Activated CD4-positive, alpha-beta T cell treated with anti-CD3 and anti-CD28 coated beads for 4 hours (primary cell): ENCODE measurements at places on chromosomes 6 and 20.

- DNase-seq = peak; percentile 56
These were observed 28.4 kb downstream of the PAQR8 start for GRCh38 chr6:52390361-52390727.

- DNase-seq = peak; percentile 89
These were observed at the start of gene RBCK1 for GRCh38 chr20:407953-408842. TSS of gene RBCK1 (plus strand) at chr20:408299. CDS start at chr20:408758, 459 bp downstream.

- no peak for DNase-seq
These were observed 185.8 kb upstream of the TENT5A start for GRCh38 chr6:81938014-81938856.

DNA sequence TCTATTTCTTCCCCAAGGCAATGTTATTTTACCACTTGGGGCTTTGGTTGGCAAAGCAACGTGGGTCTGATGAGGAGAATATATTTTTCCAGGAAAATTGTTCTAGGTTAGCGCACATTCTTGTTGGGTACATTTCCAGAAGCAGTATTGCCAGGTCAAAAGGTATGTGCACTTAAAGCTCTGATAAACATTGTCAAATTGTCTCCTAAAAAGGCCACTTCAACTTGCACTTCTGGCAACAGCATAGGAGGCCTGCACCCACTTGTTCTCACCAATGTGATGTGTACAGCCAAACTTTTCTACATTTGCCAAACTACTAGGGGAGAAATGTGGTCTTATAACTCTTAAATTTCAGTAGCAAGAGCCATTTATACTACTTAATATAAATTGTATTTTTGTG lies 197.5 kb upstream of the COL21A1 start:
- DNase-seq = no peak

DNA sequence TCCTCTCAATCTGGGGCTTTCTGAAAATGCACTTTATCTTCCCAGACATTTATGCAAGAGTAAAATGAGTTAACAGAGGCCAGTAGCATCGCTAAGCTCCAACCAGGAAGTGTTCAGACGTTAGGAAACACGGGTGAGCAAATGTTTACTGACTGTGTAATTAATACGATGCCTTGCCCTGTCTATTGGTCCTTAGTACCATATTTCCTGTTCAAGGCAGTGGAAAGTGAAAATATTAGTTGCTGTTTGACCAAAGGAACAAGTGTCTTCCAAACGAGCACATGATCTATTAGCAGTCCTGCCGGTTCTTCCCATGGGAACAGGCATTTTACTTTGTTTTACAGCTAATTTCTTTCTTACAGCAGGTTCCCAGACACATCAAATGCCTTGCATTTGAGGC lies 311.1 kb upstream of the JAG1 start:
- no peak for DNase-seq

- DNase-seq = no peak
These were observed 197.3 kb downstream of the CLVS2 start for GRCh38 chr6:123193298-123193697.

GRCh38 chr20:9911519-9911918 lies 72.6 kb upstream of the PAK5 start:
- no peak for DNase-seq

DNA sequence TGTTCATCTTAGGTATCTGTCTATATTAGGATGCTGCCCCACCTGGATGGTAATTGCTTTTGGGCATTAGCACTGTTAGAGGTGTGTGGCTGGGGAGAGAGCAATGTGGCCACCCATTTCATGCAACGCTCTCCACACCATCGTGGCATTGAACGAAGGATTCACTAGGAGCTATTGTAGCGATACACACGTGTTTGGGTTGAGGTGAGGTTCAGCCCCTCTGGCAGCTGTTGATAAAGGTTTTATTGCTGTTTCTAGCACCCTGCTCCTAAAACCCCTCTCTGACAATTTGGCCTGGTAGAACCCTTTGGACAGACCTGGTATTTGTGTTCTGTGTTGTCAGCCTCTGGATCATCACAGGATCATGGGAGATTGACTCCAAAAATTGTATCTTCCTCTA lies 280.9 kb downstream of the PRL start:
- no peak for DNase-seq

DNA sequence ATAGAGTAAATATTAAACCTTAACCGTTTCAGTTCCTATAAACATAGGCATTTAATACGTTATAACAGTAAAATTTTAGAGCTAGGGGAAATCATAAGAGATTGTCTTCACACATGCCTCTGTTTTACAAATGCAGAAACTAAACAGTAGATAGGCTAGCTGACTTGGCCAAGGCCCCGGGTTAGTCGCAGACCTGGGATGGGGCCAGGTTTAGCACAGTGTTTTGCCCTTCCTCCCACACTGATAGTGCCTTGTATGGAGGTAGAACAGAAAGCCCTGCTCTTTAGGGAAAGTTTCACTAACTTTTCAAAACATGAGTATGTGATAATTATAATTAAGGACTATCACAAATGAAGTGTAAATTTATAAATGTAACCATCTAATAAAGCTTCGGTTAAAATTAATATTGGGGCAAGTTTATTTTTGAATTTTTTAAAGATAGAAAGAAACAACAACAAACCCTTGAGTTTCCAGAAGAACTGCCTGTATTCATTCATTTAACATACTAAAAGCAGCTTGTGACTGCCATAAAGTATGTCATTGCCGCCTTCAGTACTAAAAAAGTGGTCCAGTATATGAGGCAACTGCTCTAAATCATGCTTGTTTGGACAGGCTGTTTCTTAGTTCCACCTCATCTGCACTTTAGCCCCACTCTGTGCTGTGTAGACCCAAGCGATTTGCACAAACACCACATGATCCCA lies 62.5 kb upstream of the LOC128125822 start:
- DNase-seq = no peak

DNA sequence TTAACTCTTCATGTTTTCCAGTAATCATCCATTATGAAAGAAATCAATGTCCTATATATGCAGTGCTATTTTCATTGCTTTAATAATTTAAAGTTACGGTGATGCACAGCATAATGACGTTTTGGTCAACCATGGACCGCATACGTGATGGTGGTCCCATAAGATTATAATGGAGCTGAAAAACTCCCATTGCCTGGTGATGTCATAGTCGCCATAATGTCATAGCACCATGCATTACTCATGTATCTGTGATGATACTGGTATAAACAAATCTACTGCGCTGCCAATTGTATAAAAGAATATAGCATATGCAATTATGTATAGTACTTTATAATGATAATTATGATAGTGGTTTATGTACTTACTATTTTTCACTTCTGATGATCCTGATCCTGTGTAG lies 42.3 kb upstream of the ALDH8A1 start:
- DNase-seq = no peak

DNA sequence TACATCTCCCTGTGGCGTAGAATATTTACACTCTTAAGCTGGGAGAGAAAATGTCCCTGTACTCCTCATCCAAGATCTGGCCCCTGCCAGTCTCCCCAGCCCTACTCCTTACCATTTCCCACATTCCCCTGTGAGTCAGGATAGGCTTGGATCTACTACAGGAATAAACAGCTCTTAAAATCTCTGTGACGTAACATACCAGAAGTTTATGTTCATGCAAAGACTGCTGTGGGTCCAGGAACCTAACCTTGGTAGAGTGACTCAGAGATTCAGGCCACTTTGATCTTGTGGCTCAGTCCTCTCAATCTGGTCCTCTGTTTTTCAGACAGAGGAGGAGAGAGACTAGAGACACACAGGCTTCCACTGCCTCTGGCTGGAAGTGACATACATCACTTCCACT lies 38.5 kb upstream of the GPR6 start:
- no peak for DNase-seq

- DNase-seq = no peak
These were observed 1391.0 kb upstream of the ADGRB3 start for GRCh38 chr6:67244037-67244436.

- DNase-seq = no peak
These were observed 12.2 kb upstream of the AKIRIN2 start for GRCh38 chr6:87714093-87714842.

GRCh38 chr20:36836591-36837269 lies 39.2 kb upstream of the TLDC2 start:
- peak; percentile 15 for DNase-seq

DNA sequence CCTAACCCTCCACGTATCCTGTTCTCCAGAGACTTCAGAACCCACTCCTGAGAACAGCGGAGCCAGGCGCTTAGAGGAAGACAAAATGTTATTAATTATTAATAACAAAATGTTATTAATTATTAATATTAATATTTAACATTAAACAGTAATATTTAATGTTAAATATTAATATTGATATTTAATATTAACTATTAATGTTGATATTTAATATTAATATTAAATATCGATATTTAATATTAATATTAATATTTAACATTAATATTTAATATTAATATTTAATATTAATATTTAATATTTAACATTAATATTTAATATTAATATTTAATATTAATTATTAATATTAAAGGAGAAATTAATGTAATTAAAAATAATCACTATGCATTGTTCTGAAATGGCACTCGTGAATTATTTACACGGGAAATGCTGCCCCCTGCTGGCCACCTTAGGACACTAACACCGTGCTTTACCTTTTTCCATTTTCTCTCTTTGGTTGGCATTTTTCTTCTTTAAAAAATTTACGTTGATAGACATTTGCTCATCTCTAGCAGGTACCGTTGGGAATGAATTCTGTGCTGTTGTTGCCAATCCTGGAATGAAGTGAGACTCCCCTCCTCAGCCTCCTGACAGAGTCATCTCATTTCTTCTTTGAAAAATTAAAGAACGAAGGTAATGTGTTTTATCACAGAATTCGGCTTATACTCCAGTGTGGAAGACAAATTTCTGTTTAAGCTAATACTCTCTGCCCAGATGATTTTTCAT lies 7.5 kb upstream of the GGTLC1 start:
- DNase-seq = peak; percentile 57
